Renal cortex interstitium (tissue), 15 donors: ENCODE measurements at places on chromosomes 4 and X. TPM values are rescaled to one million over a fixed set of nuclear protein-coding genes. Genes with fewer than 3 reads are reported as not detected.

Gene TLL1
- polyA plus RNA-seq = 2.1 TPM

Gene HS6ST2
- 21.4 TPM for polyA plus RNA-seq

Gene SH3BGRL
- 225 TPM for polyA plus RNA-seq

Gene MID1IP1
- polyA plus RNA-seq = 15.9 TPM

Gene CFAP99
- polyA plus RNA-seq = 1.5 TPM

Gene VSIG1
- polyA plus RNA-seq = 1.4 TPM

Gene GDI1
- 147 TPM for polyA plus RNA-seq

Gene NRK
- 13.8 TPM for polyA plus RNA-seq

GRCh38 chrX:63128509-63128908 is 222.6 kb downstream of the SPIN4 start:
- no peak for DNase-seq

DNA sequence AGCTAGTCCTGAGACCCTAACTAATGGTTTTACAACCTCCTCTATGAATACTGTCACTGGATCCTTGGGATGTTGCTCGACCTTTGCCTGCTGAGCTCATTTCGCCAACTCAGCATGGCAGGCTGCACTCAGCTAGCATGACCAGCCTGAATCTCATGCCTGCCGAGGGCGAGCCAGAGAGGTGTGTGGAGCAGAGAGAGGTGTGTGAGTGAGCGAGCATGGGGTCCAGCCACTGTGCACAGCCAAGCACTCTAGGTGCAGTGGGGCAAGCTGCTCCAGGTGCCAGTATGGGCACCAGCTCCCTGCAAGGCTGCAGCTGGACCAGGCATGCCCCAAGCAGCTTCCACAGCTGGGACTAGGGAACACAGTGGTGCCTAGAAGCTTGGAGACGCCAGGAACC is 410.9 kb downstream of the PCDH10 start:
- no peak for DNase-seq

GRCh38 chrX:109344101-109344500 is 137.8 kb downstream of the GUCY2F start:
- DNase-seq = no peak

- no peak for DNase-seq
These were observed 113.5 kb downstream of the DHX15 start for GRCh38 chr4:24470666-24471485.

DNA sequence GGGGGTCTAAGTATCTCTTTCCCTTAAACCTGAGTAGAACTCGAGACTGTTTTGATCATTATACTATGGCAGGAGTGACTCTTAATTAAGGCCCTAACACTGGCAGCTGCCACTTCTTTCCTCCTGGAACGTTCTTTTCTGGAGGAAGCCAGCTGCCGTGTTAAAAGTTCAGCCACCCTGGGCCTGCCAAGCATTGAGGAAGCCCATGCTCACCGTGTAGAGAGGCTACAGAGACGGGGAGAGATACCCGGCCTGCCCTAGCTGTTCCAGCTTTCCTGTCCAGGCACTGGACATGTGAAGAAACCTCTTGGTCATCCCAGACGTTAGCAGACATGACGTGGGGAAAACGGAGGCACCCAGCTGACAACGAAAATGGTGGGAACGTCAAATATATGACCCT is 274.1 kb downstream of the ARHGAP10 start:
- DNase-seq = no peak

DNA sequence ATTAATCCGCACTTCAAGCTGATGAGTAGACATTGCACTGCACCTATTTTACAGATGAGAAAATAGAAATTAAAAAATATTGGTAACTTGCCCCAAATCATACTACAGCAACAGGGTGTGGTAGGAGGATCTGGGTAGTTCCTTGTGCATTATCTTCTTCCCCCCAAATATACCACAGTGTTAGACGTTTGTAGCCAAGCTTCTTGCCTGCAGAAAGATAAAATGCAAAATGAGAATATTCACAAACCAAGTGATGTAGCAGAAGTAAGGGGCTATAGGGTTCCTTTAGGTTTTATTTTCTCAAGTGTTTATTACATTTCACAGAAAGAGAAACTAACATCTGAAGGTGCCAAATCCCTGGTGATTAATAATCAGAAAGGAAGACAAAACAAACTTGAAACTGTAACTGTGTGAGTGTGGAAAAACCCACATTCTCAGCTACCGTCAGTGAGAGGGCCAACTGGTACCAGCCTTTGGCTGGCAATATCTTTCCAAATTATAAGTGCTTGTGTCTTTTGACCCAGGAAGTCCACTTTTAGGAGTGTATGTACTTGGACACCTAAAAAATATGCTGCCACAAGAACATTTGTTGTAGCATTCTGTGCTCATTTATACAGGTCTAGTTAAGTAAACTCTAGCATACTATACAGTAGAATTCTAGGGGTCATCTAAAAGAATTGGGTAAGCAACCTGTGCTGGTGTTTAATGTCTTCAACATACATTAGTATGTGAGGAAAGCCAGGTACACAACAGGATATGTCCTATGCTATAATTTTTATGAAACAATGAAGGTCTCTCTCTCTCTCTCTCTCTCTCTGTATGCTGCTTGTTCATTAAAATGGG is 6.7 kb upstream of the CD38 start:
- DNase-seq = no peak

GRCh38 chr4:16124232-16124631 is 40.4 kb upstream of the PROM1 start:
- DNase-seq = no peak

- DNase-seq = no peak
These were observed 71.3 kb upstream of the LHFPL1 start for GRCh38 chrX:112751076-112751475.

DNA sequence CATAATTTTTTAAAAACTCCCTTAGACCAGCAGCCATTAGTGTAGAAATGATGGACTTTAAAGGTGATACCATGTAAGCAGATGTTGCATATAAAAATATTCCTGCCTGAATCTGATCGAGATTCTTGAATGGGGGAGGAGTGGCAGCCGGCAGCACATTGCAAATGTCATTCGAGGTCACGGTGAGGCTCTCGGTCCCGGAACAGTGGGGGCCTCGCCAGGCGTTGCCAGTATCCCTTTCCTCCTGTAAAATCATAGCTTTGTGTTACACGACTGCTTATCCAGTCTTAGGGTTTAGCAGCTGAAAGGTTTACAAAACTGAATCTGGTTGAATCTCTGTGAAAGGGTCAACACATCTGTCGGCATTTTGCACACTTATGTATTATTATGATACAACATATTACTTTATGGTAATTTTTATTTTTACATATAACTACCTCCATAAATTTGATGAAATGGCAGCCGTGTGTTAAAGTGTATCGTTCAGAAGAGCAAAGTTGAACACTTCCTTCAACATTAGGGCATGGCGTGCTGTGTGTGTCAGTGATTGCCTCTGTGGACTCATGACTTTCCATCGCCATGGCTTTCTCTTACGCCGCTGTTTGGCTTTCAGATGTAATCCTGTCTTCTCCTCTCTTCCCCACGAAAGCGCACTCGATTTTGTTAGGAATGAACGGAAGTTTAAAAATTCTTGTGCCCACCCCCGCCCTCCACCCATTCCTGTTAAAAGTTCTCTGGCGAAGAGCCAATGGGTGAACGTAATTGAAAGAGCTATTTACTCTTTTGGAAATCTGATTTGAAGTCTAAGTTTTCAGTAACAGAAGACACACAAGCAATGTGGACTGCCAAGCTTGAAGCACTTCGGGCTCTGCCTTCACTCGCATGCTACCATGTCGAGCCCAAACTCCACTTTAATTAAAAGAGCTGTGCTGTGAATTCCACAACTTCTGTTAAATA is 114.8 kb downstream of the STOX2 start:
- no peak for DNase-seq

DNA sequence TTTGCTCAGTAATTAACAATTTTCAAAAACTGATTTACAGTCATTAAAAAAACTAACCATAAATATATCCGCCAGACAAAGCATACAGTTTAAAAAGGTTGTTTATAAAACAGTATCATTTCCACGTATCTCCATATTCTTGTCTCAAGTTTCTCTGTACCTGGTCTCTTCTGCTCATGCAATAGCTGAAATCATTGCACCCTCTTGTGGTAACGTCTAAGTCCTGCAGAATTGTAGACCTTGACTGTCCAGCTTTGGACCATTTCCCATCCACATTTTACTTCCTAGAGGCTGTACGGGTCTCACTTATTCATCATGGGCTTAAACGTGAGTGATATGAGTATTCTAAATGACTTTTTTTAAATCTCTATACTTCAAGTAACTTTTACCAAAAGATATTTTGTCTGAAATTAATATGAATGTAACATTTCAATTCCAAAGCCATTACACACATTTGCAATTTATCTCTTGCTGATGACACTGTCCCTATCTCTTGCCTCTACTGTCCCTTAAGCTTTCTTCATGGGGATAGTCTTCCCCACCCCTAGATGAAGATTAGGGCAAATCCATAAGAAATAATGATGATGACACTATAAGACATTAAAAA is 118.5 kb downstream of the BTC start:
- peak; percentile 27 for DNase-seq

DNA sequence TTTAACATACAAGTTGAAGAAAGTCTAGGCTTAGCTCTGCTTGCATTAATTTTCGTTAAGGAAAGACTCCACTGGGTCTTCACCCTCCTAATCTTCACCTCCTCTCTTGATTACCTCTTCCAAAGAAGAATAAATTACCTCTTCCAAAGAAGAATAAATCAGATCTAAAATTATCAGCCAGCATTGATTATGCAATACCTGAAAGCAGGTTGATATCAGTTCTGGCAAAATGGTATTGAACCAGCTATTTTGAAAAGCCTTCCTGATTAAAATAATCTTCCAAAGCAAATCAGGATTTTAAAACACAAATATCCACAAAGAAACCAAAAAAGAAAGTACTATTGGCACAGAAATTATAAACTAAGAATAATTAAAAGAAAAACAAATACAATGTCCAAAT is 36.9 kb downstream of the CDKL2 start:
- DNase-seq = no peak

GRCh38 chr4:102311912-102312311 is 33.4 kb downstream of the SLC39A8 start:
- DNase-seq = no peak

DNA sequence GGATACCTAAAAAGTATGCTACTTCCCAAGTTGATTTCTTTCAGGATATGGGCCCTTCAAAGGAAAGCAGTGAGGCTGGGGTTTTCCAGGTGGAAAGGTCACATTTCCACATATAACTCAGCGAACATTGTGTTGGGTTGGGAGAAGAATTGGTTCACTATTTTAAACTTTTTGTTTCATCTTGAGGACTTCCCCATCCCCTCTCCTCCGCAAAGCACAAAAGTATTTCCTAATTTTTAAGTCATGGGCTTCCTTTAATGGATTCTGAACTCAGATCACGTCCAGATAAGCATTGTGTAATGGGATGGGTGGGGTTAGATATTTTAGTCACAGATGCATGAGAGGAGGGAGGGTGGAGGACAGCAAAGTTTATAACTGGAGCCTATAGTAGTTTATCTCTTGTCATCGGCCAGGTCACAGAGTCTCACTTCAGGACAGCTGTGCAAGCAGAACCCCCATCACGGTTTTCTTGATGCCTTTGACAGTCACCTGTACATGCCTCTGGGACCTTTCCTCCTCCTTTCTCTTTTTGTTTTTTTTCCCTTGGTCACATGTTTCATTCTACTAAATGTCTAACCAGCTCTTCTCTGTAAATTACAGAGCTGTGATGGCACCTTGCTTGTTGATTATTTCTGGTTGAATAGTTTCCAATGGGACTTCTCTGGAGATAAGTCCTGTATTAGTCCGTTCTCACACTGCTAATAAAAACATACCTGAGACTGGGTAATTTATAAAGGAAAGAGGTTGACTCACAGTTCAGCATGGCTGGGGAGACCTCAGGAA is 115.4 kb downstream of the PTTG2 start:
- no peak for DNase-seq

DNA sequence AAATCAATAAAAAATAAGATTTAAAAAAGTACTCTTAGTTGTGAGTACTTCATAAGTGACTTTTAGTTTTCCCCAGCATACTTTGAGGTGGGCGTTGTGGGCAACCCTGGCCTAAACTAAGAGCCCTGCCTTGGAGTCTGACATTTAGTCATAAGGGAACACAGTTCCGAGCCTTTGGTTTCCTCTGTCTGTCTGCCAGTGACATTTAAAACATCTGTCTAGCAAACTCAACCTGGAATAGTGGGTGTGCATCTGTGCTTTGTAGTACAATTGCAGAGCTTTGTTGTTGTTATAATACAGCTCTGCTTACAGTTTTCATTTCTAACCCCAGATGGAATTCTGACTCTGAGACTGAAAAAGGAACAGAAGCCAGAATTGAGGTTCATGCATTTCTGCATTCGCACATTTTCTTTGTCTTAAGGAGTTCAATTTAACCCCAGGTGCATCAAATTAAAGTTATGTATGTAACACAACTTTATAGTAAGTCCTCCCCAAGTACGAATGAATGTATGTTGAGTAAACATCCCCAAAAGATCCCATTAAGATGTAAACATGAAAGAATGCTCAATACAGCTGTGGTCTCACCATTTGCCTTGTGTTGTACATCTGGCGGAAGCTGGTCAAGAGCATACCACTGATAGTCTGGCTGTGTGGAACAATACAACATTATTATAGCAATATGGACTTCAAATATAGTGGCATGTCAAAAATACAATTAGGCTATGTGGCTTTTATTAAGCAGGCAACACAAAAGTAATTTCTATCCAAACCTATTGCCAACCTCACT is 25.9 kb downstream of the TNIP3 start:
- DNase-seq = no peak

GRCh38 chr4:14529653-14530052 is 472.6 kb upstream of the CPEB2 start:
- no peak for DNase-seq

DNA sequence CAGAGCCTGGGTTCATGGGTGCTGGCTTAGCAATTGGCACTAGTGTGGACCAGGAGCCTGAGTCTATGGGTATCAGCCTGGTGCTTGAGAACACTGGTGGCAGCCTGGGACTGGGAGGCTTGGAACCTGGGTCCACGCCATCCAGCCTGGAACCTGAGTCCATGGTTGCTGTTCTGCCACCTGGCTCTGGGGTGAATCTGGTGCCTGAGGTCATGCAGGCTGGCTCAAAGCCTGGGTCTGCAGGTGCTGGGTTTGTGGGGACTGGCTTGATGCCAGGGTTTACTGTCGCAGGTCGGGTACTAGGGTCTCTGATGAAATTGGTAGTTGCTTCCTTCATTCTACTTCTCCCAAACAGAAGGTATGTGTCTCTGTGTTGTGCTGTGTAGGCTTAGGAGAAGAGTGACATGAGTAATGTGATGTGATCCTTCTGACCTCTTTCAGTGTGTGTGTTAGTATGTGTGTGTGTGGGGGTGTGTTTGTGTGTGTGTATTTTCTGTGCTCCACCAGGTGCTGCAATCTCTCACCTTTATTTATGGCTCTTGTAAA is 517.0 kb upstream of the EPHA5 start:
- DNase-seq = no peak

- DNase-seq = no peak
These were observed 245.2 kb downstream of the THOC2 start for GRCh38 chrX:123487669-123488068.

DNA sequence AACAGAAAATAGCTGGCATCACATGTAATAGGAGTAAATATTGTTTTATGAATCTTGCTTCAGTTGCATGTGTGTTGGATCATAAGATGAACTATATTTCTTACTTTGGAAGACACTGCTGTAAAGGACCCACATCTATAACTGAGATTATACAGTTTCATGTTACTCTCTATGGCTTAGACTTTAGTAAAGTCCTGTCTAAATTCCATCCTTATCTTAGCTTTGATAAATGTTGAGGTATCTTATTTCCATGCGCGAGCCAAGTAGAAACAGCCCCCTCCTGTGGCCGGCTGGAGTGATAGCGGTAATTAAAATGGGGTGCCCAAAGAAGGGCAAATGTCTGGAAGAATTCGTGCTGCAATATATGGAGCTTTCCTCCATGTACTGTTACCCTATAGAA is 43.0 kb downstream of the CCDC158 start:
- no peak for DNase-seq

GRCh38 chr4:154487145-154487544 is 4.5 kb downstream of the DCHS2 start:
- no peak for DNase-seq
